ENCODE measurements at places on chromosomes 6 and 20. TPM values are rescaled to one million over a fixed set of nuclear protein-coding genes. Genes with fewer than 3 reads are reported as not detected.
A peak's percentile ranks its signal among the peaks of the same experiment; 100 is the strongest.

DNA sequence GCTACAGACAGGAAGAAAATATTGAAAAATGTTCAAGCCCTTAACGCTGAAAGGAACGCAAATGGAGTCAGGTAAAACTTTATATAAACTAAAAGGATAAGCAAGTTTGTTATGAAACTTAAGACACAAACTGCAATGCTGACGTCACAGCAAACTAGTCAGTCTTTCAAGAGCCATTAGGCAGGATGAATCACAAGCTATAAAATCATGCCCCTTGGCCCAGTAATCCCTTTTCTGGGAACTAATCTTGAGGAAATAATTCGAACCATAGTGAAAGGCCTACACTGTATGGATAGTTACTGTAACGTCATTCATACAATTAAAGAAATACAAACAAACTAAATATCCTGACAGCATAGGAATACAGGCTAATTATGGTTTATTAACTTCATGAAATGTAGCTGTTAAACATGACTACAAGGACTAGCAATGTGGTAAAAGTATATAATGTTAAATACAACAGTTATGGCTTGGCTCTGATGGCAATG is 42.7 kb upstream of the HINT3 start:
- DNase-seq: no peak

DNA sequence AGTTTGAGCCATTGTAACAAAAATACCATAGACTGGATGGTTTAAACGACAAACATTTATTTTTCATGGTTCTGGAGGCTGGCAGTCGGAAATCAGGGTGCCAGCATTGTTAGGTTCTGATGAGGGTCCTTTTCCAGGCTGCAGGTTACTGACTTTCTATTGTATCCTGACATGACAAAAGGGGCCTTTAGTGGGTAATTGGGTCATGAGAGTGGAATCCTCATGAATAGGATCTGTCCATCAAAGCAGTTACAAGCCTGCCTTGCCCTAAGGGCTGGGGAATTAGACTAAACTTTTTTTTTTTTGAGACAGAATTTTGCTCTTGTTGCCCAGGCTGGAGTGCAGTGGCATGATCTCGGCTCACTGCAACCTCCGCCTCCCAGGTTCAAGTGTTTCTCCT is 347.9 kb upstream of the TSHZ2 start:
- no peak for DNase-seq

DNA sequence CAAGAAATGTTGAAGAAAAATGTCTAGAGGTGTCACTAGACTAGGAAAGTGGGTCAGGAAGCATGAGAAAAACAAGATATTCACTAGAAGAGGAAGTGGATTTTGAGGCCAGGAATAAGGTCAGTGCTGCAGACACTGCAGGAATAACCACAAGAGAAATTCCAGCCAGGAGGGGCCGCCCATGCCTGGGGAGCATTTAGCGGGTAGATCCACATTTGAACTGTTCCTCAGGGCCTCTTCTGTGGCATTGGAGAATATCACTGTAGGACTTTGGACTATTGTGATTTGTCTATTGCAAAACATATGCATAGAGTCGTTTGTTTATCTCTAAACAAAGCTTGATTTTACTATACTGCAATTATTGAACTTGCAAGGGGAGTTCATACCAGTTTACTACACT is 49.6 kb upstream of the CCDC28A start:
- no peak for DNase-seq

GRCh38 chr6:168148231-168148849 is 69.3 kb upstream of the FRMD1 start:
- no peak for DNase-seq

- no peak for DNase-seq
Measured at GRCh38 chr6:158003910-158004700, 22.4 kb downstream of the SYNJ2 start.

- DNase-seq: no peak
Measured at GRCh38 chr6:153001767-153002612, 519 bp downstream of the MTRF1L start.

DNA sequence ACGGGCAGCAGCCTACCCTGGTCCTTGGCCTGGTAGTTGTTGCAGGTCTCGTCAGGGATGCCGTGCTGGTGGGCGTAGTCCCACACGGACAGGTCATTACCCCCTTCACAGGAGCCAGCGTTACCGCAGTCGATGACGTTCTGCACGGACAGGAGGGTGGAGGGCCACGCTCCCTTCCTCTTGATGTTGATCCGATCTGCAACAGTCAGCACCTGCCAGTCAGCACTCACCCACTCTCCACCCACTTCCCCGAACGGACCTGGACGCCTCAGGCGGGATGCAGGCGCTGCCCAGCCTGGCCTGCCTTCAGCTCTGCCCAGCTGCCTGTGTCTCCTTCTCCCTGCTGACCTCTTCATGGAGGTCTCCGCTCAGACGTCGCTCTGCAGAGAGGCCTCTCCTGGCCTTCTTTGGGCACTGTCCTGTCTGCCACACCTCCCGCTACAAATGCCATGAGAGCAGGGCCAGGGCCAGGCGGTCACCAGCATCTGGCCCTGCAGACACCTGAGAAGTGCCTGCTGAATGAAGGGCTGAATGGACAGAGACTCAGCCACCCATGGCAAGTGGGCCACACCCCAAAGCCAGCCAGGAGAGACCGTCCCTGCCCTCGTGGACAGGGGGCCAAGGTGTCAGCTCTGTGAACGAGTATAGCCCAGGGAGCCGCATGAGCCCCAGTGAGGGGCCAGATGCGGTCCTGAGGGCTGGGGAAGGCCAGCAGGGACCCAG is 5.4 kb downstream of the CTSZ start:
- DNase-seq: no peak

GRCh38 chr6:9521152-9521530 is 893.7 kb downstream of the TFAP2A start:
- DNase-seq: no peak

DNA sequence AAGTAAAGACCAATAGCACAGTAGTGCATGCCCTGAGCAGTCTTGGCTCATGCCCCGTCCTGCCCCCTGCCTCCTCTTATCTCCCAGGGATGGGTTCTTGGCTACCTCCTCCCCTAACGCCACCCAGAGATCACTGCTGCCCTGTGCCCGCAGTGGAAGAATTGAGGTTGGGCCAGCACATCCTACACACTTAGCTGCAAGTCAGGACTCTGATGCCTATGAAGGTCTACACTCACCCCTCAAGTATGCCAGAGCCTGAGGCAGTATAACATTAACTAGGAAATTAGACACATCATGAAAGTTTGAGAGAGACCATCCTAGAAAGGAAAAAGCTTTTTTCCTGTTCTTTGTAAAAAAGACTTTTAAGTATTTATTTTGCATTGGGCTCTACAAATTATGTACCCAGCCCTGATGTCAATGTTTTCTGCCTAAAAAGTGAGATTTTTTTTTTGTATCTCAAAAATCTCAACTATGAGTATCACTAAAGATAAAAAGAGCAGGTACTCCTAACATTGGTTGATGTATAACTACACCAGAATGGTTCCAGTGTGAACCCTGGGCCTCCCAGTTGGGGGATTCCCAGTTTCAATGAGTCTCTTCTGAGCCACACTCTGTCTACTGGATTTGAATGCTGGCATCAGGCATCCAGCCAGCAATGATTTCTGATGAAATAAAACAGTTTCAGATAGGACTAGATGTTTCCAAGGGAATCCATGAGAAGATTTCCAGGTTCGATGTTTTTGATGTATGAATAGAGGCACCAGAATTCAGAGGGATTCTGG is 115.4 kb downstream of the ISM1 start:
- no peak for DNase-seq

GRCh38 chr20:527571-527886 is 16.1 kb downstream of the CSNK2A1 start:
- no peak for DNase-seq

GRCh38 chr6:132526461-132526860 is 11.6 kb upstream of the TAAR9 start:
- DNase-seq: no peak

DNA sequence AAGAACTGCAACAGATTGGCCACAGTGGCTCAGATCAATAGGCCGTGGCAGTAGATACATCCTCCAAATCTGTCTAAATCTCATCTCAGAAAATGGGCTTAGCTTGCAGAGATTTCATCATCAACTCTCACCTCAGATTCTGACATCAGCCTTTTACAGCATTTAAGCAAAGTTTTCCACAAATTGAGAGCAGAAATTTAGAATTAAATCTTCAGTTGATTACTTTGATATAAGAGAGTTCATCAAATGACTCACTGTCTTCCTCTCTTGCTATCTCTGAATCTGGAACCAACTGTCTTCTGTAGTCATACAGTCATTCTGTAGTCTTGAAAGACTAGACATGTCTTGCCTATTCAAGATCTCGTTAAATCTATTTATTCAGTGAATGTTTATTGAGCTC is 45.2 kb upstream of the CTAGE9 start:
- no peak for DNase-seq

GRCh38 chr6:169425628-169426370 is 172.2 kb upstream of the THBS2 start:
- no peak for DNase-seq

- DNase-seq: no peak
Measured at GRCh38 chr6:155351273-155352129, 37.2 kb upstream of the TFB1M start.

GRCh38 chr6:42745640-42746462 is at the start of gene TBCC:
Gene TBCC, minus strand, starts transcription at chr6:42746103. Its CDS starts 30 bp downstream, at chr6:42746073.
- DNase-seq: peak; percentile 95

- no peak for DNase-seq
Measured at GRCh38 chr6:128827675-128828464, 55.1 kb upstream of the LAMA2 start.

- no peak for DNase-seq
Measured at GRCh38 chr6:113859349-113860180, 2.4 kb downstream of the MARCKS start.

GRCh38 chr6:70112716-70113115 is 190.2 kb downstream of the COL9A1 start:
- DNase-seq: no peak

- DNase-seq: no peak
Measured at GRCh38 chr6:158654960-158655489, 5.2 kb downstream of the SYTL3 start.

DNA sequence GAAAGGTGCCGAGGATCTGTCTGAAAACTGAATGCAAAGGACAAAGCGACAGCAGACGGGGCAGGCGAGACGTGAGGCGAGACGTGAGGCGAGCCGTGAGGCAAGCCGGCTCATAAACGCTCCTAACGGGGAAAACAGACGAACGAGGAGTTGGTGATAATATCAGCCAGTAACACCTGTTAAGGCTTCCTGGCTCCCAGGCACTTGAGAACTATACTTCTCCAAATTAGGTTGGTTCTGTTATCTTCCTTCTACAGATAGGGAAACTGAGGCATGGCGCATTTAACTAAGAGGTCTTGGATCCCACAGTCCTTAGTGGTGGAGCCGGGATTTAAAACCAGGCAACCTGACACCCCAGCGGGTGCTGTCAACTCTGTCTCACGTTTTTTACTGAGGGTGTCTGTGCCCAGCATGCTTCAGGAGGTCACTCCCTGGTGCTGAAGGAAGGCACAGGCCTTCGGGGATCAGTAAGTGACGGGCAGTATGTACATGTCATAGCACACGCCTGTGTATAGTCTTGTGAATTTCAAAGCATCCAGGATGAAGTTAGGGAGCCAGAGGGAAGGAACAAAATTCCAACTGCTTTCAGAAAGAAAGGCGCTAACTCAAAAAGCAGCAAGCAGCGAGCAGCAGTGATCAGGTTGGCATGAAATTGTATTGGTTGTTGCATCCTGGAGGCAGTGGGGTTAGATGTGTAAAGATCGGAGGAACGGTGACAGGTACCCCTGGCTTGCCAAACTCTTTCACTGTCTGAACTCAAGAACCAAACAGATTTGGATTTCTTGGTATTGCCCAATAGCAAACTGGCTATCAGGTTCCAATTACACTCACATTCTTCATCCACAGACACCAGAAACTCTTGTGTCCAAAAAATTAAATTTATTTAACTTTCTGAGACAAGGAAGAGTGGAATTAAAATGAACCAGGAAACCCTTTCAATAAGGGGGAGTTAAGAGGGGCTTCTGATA is 318.7 kb downstream of the THBS2 start:
- no peak for DNase-seq

GRCh38 chr6:71459162-71459561 is 170.6 kb downstream of the OGFRL1 start:
- no peak for DNase-seq

DNA sequence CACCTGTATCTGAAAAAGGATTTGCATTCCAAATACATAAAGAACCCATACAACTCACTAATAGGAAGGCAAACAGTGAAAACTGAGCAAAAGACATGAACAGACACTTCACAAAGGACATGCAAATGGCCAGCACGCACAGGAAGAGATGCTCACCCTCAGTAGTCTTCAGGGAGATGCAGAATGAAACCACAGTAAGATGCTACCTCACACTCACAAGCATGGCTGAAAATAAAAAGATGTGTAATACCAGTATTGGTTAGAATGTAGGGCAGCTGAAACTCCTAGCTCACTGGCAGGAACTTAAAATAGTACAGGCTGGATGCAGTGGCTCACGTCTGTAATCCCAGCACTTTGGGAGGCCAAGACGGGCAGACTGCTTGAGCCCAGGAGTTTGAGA is 64.6 kb downstream of the SNX5 start:
- no peak for DNase-seq

DNA sequence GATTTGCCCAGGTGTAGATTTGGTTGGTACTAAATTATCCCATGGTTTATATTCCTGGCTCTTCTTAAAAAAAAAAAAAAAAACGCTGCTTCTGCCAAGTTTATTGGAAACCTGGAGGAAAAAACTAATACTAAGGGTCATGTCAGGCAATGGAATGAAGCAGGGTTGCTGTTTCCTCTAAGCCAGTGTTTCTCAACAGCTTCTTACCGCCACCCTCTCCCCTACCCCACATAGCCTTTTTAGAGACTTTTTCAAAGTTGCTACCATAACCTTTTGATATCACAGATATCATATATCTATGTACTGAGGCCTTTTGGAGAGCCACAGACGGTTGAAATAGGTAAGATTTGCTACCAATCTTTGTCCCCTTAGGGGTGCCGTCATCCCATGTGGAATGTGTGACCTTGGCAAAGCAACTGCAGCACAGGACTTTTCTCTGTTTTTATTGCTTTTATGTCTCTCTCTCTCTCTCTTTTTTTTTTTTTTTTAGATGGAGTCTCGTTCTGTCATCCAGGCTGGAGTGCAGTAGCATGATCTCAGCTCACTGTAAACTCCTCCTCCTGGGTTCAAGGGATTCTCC is 35.0 kb downstream of the SYTL3 start:
- no peak for DNase-seq

- no peak for DNase-seq
Measured at GRCh38 chr6:146545581-146545980, 1.9 kb downstream of the RAB32 start.

DNA sequence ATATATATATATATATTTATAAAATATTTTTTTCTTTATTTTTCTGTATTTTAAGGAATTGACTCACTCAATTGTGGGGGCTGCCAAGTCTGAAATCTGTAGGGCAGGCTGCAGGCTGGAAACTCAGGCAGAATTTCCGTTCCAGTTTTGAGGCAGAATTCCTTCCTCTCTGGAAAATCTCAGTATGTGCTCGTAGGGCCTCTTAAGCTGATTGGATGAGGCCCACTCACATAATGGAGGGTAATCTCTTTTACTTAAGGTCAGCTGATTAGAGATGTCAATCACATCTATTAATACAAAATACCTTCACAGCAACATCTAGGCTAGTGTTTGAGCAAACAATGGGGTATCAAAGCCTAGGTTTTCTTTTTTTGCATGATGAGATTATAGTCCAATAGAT is 244.7 kb upstream of the RNF24 start:
- DNase-seq: no peak

LAMA2 gene
- 1.7 TPM for total RNA-seq

TFAP2A gene
- 11.6 TPM for total RNA-seq

NR2E1 gene
- total RNA-seq: not detected

EPB41L2 gene
- 16.6 TPM for total RNA-seq

ECT2L gene
- not detected for total RNA-seq

SLC25A27 gene
- 9.2 TPM for total RNA-seq

WFDC5 gene
- 3.2 TPM for total RNA-seq

ADTRP gene
- total RNA-seq: 0.79 TPM

Data from esophagus squamous epithelium (tissue), 5 donors.